T-helper 9 cell (primary cell): ENCODE measurements at places on chromosomes 7 and 10.

DNA sequence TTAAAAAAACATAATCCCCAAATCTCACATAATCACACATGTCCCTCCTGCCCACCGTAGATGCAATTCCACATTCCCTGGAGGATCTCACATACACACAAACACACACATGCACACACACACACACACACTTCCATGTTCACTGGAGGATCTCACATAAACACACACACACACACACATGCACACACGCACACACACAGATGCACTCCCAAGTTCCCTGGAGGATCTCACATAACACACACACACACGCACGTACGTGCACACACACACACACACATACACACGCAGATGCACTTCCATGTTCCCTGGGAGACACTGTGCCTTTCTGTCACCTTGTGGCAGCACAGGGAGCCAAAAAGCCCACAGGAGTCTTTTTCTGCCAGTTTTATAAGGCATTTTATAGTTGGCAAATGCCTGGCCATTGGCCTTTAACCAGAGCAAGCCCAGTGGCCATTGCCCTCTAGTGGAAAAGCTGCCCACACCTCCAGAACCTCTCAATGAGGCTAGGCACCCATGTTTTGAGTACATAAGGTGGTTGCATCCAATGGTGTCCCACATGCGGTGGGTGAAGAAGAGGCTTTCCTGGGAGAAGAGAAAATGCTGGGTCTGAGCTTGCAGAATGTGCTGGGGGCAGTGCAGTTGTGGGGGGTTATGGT is 115.4 kb upstream of the ACBD5 start:
- no peak for DNase-seq

DNA sequence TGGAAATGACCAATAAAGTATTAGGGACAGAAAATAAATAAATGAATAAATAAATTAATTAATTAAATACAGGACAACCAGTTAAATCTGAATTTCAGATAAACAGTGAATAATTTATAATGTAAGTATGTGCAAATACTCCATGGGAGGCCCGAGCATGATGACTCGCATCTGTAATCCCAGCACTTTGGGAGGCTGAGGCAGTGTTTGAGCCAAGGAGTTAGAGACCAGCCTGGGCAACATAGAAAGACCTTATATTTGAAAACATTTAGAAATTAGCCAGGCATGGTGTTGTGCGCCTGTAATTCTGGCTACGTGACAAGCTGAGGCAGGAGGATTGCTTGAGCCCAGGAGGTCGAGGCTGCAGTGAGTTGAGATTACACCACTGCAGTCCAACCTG is 123.7 kb downstream of the CUL2 start:
- no peak for DNase-seq

DNA sequence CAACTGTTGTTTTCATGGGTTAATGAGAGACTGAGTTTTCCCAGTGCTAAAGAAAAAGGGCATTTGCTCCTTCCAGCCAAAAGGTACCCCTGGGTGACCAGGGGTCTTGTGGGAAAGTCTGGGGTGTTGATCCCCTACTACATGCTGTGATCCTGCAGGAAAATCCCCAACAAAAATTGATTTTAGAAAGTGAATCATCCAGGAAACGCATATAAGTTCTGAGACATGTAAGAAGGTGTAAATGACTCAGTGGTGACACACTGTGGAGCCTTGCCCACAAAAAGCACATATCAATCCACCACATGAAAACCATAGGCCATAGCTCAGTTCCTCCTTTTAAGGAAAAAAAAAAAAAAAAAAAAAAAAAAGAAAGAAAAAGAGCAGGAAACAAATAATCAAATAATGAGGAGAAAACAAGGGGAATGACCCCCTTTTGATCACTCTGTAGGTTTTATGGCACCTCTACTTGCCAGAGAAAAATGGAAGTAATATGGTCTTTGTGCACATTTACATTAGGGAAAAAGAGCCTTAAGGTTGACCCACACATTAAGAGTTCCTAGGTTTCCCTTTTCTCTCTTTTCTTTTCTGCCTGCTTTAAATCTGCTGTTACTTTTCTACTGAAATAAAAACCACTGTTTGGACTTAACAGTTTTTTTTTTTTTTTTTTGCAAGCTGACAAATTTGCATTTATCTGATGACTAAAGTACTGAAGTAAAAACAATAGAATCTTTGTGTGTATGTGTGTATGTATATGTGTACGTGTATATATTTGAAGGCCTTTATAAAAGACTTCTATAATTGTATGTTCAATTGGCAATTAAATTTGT is 386.0 kb downstream of the KIF20B start:
- no peak for DNase-seq

GRCh38 chr7:18175801-18176450 is 148.3 kb upstream of the PRPS1L1 start:
- DNase-seq = no peak

DNA sequence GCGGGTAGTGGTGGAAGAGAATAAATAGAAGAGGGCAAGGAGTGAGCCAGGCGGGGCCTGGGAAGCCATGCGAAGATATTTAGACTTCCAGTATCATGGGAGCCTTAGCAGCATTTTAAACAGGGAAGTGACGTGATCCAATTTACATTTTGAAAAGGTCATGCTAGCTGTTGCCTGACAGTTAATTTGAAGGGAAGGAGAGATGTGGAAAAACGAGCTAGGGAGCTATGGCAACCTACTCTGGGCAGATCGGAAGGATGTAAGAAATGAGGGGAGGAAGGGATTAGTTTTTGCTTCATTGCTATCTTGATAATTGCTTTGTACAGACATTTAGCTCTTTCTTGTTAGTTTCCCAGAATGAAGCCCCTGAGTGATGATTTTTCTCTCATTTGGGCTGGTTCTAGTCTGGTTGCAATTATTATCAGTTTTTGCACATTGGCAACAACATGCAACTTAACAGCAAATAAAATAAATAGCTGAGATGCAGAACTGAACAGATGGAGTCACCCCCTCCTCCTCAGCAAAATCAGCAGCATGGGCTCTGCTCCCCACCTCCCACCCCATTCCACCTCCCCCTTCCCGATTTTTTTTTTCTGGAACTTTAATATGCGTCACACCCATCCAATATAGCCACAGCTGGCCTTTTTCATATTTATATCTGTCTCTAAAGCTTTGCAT is 13.0 kb upstream of the CALU start:
- DNase-seq = no peak

DNA sequence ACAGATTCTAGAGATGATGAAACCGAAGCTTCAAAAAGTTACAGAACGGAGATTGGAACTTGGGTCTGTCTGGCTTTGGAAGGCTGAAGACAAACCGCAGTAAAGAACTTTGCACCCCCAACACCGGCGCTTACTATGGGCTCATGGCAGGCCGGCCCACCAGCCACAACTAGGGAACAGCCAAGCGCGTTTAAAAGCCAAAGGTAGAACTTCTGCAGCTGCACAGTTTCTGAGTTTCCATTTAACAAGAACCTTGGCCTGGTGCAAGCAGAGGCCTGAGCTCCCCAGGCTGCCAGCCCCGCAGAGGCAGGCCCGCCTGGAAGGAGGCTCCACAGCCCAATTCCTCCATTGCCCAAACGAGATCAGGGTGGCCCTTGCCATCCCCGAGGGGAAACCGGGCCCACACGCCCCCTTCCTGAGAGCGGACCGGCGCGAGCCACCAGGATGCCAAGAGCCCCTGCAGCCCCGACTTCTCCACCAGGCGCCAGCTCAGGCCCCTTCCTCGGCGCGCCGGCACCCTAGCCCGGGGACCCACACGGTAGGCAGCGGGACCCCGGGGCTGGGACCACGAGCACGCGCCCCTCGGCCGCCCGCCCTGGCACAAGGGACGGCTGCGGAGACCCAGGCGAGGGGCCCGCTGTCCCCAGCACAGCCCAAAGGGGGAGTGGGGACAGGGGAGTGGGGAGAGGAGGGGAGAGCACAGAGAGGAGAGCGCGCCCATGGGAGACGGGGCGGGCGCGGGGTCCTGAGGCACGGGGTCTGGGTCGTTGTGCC is 566 bp downstream of the MAD1L1 start:
- peak; percentile 16 for DNase-seq

DNA sequence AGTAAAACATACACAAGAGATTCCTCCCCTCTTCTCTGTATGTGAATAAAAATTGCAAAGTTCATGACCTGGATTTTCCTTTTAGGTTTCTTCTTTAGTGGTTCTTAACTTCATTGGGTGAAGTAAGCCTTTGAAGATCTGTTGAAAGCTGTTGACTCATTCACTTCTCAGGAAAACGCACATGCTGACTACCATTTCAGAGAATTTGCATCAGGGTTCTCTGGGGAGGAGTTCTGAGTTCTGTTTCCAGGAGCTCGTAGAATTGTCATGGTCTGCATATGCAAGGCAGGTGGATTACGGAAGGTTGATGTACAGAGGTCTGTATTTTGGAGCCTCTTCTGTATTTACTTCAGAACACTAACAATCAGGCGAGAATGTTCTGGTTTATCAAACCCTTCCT is 962 bp upstream of the SLC26A4 start:
- DNase-seq = no peak

GRCh38 chr7:79227044-79227443 is 226.4 kb downstream of the MAGI2 start:
- no peak for DNase-seq

DNA sequence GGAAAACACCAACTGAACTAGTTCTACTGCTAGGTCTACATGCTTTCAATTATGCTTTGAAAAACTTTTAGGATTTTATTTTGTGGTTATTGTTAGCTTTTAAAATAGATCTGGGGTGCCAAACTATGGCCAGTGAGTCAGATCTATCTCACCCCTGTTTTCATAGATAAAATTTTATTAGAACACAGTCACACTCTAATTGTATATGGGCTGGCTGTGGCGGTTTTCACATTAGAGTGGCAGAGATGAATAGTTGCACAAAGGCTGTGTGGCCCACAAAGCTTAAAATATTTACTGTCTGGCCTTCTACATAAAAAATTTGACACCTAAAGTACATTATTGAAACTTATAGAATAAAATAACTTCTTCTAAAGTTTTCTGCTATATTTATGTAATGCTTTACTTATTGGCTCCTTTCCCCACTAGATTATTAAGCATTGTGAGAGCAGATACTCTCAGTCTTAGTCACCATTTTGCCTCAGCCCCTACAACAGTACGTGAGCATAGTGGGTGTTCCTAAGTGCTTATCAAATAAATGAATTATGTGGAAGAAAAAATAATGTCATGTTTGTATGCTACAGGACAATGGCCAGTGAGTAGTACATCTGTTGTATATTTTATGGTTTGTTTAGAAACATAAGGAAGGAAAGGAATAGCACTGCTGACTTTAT is 5.4 kb upstream of the SUV39H2 start:
- DNase-seq = no peak

DNA sequence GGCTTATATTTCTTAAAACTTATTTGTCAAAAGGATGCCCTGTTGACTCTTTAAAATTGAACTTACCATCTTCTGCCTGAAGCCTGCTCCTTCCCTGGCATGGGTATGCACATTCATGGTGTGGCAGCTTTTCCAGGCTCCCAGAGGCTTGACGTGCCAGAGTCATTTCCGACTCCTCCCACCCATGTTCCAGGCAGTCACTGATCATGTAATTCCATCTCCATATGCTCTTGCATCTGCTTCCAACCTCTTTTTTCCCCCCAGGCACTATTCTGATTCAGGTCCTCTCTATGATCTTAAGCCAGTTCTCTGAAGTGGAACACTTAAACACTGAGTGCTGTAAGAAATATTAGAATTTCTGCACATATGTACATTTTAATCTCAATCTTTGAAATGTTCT is 82.2 kb downstream of the CFAP58 start:
- no peak for DNase-seq

DNA sequence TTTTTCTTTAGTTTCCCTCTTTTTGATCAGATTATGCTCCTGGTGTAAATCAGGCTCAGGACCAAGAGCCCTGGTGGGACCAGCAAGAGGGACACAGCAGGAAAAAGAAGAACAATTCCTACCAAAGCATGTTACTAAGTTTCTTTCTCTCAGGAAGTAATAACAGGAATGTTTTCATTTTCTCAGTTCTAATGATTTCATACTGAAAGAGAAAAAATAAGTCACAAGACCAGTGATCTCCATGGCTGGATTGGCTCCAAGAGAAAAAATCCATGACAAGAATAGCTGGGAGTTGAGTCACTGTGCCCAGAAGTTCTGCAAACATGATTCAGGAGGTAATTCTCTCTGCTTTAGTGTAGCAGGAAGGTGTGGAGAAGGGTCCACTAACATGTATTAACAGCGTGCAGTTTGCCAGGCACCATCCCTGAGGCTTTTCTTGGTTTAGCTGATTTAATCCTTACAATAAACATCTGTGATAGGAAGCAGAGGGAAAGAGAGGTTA is 23.8 kb upstream of the IFIT2 start:
- DNase-seq = no peak

- no peak for DNase-seq
Observed at GRCh38 chr10:6346631-6347030, 143.9 kb downstream of the PFKFB3 start.

DNA sequence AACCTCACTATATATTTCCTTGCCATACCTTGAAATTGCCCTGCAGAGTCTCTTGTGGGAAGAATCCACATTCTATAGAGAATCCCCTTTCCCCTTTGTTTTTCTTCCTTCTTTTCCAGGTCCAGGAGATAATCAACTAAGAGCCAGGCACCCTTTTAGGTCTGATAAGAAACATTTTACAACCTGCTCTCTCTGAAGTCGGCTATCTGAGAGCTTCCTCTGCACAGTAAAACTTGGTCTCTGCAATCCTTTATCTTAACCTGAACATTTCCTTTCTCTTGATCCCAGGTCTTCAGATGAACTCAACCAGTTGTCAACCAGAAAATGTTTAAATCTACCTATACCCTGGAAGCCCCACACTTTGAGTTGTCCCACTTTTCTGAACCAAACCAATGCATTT is 19.5 kb upstream of the PTER start:
- DNase-seq = no peak

- no peak for DNase-seq
Observed at GRCh38 chr10:77463499-77463898, 174.1 kb downstream of the KCNMA1 start.

GRCh38 chr7:99019523-99020412 is 124.1 kb downstream of the SMURF1 start:
- DNase-seq = no peak

- no peak for DNase-seq
Observed at GRCh38 chr10:19580691-19581090, 235.5 kb upstream of the PLXDC2 start.

- DNase-seq = no peak
Observed at GRCh38 chr7:17230099-17230807, 68.2 kb upstream of the AHR start.

DNA sequence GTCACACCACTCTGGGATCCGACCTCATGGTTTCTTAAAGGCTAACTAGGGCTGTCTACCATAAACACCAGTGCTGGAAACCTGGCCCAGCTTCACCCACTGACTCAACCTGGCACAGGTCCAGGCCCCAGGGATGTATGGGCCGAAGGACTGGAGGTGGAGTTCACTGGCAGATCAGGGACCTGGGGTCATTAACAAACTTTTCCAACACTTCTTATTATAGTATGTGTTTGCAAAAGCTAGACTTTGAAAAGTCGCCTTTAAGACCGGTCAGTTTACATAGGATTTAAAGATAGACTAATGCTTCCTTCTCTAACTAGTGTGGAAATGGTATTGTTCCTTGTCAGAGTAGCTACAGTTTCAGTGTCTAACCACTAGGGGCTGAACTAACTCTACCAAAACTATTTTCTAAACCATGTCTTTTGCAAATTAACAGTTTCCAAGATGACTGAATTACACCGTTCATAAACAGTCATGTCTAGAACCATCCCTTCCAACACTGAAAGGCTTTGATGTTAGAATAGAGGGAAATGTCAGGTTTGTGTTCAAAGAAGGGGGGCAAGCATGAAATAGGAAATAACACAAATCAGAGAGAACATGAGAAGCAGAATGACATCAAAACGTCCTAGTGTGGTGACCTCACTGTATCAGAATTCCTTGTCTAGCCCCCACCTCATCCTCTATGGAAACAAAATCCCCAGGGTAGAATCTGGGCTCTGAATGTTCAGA is 29.7 kb downstream of the STN1 start:
- DNase-seq = peak; percentile 13
